ENCODE measurements at places on chromosomes 13 and 19.
A peak's percentile ranks its signal among the peaks of the same experiment; 100 is the strongest.

GRCh38 chr13:108993346-108993745 lies 363.9 kb downstream of the MYO16 start:
- DNase-seq: peak; percentile 20

- no peak for DNase-seq
Observed at GRCh38 chr19:29271911-29272310, 59.0 kb upstream of the UQCRFS1 start.

- no peak for DNase-seq
Observed at GRCh38 chr13:32300920-32301319, 14.2 kb downstream of the ZAR1L start.

GRCh38 chr13:37769078-37769477 lies 100.5 kb downstream of the TRPC4 start:
- DNase-seq: peak; percentile 16

- no peak for DNase-seq
Observed at GRCh38 chr13:23754506-23754905, 134.7 kb downstream of the MIPEP start.

- no peak for DNase-seq
Observed at GRCh38 chr13:96728463-96728862, 265.8 kb downstream of the OXGR1 start.

DNA sequence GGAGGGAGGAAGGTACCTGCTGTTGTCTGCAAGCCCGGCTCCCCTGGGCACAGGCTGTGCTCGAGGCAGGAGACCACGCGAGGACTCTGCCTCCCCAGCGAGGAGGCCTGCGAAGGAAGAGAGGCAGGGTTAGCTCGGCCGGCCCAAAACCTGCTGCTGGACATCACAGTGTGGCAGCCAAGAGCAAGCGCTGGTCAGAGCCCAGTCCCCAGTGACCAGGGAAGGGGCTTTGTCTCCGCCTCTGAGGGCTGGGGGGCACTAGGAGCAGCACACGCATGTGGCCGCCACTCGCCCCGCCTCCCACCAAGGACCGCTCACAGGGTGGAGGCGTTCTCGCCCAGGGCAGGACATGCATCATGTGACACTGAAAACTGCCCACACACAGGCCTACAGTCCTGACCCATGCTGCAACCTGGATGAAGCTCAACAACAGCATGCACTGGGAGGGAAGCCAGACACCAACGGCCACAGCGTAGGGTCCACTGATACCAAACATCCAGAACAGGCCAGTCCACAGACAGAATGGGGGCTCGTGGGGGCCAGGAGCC lies 8.5 kb downstream of the MIER2 start:
- DNase-seq: no peak

- no peak for DNase-seq
Observed at GRCh38 chr13:50074843-50075242, 59.6 kb downstream of the KCNRG start.

GRCh38 chr19:29515233-29515619 lies 10.6 kb upstream of the VSTM2B start:
- no peak for DNase-seq

- DNase-seq: no peak
Observed at GRCh38 chr13:33913829-33914228, 95.9 kb downstream of the RFC3 start.

GRCh38 chr13:33845572-33846302 lies 27.8 kb downstream of the RFC3 start:
- DNase-seq: no peak

GRCh38 chr19:4598712-4599111 lies 39.2 kb upstream of the SEMA6B start:
- DNase-seq: no peak

DNA sequence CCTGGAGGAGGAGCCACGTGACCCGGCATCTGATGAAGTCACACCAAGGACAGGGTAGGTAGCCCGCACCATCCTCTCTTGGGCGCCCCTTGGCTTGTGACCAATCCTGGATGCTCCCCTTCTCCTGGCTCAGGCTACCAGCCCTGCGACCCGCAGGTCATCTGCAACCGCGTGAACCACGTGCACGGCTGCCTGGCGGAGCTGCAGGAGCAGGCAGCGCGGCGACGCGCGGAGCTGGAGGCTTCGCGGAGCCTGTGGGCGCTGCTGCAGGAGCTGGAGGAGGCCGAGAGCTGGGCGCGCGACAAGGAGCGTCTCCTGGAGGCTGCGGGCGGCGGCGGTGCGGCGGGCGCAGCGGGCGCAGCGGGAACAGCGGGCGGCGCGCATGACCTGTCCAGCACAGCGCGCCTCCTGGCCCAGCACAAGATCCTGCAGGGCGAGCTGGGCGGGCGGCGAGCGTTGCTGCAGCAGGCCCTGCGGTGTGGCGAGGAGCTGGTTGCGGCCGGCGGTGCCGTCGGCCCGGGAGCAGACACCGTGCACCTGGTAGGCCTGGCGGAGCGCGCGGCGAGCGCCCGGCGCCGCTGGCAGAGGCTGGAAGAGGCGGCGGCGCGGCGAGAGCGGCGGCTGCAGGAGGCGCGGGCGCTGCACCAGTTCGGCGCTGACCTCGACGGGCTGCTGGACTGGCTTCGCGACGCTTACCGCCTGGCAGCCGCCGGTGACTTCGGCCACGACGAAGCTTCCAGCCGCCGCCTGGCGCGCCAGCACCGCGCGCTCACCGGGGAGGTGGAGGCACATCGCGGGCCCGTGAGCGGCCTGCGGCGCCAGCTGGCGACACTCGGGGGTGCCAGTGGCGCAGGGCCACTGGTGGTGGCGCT lies 45.9 kb downstream of the SPTBN4 start:
- no peak for DNase-seq

GRCh38 chr13:112965573-112966115 lies 3.4 kb upstream of the MCF2L start:
- DNase-seq: no peak

DNA sequence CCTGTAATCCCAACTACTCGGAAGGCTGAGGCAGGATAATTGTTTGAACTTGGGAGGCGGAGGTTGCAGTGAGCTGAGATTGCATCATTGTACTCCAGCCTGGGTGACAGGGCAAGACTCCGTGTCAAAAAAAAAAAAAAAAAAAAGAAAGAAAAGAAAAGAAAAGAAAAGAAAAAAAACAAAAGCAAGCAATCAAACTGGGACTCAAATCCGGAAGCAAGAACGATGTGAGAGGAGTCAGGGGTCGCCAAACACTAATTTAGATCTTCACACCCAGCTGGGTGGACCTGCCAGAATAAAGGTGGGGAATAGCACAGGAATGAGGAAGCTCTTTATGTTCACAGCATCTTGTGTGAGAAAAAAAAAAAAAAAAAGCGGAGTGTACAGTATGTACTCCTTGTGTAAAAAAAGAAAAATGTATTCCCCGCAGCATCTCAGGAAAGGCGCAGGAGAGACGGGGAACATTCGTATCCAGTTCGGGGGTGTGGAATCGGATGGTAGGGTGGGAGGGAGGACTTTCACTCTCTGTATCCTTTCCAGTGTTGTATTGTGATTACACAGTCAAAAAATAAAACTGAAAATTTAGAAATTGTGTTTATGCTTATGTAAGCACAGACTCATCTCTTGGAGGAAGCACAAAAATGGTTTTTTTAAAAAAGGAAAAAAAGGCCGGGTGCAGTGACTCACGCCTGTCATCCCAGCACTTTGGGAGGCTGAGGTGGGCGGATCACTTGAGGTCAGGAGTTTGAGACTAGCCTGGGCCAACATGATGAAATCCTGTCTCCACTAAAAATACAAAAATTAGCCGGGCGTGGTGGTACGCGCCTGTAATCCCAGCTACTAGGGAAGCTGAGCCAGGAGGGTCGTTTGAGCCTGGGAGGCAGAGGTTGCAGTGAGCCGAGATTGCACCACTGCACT lies 7.6 kb downstream of the DNAJB1 start:
- DNase-seq: peak; percentile 76

GRCh38 chr13:71589032-71589431 lies 278.0 kb downstream of the DACH1 start:
- no peak for DNase-seq

- DNase-seq: no peak
Observed at GRCh38 chr19:29497686-29498436, 27.9 kb upstream of the VSTM2B start.

DNA sequence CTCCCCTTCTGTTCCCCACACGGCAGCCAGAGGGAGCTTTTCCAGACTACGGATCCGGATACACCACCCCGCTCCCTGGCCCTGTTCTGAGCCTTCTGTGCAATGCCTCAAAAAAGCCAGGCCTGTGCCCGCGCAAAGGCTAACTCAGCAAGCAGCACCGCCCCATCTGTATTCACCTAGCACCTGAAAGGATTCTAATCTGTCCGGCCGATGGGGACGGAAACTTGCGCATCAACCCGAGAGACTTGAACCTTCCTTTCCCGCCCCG lies 589 bp downstream of the ZBTB45 start:
- DNase-seq: peak; percentile 73

GRCh38 chr13:113499936-113500335 lies 9.4 kb upstream of the DCUN1D2 start:
- peak; percentile 6 for DNase-seq

- no peak for DNase-seq
Observed at GRCh38 chr13:78060966-78061365, 142.3 kb upstream of the EDNRB start.

DNA sequence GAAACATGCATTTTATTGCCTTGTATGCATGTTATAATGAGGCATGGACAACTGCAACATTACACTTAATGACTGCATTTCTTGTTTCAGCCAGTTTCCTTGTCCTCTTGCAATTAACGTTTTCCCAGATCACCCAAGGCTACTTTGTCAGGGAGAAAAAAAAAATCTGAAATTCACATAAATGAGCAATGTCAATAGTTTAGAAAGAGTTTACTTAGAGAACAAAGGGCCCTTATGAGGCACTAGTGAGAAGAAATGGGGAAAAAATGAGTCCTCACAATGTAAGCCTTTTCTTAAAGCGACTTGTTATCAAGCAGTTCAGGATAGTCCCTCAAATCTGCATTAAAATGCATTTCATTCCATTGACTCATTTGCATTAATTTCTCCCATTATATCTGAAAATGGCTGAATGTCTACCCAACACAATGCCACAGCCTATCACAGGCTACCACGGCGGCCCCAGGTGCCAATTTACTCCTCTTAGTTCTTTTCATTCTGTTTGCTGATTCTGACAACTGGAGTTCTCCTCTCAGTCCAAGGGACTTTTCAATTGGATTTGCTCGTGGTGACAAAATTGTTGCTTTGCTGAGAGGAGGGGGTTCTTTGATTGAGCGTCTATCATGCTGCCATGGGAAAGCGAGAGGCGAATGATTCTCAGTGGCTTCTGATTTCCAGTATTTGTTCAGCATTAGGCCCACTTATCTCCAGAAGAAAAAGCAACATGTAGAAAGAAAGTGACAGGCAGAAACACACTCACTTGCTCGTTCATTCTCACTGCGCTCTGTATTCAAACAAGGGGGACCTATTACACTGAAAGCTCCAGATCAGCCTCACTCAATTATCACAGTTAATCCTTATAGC lies 107.1 kb downstream of the DACH1 start:
- no peak for DNase-seq

DNA sequence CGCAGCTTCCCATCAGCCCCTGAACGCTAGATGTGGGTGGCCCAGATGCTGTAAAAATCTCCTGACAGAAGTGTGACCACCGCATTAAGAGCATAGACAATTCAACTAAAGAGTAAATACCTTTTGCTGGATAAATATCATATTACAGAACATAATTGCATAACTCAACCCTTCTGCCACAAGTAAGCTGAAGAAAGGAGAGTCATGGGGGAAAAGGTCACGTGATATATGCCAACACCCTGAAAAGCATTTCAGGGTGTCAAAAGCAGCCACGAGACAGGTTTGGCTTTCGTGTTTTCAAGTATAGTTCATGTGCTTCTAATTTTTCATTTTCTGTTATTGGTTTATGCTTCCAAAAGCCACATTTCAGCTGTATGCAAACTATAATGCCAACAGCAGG lies 71.3 kb downstream of the LHFPL6 start:
- DNase-seq: no peak

DNA sequence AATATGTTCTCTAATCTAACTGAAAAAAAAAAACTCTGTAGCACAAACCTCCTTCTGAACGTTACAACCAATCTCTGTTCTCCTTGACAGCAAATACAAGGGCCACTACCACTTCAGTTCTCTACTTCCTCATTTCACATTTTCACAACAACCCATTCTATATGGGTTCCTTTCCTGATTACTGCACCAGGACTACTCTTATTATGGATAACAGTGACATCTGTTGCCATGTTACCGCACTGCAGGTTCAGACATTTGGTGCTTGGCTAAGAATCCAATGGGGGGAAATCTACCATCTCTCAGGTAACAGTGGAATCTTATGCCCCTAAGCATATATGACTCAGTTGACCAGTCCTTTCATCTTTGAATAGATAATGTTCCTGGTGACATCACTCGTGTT lies 11.6 kb upstream of the FPR3 start:
- peak; percentile 37 for DNase-seq

DNA sequence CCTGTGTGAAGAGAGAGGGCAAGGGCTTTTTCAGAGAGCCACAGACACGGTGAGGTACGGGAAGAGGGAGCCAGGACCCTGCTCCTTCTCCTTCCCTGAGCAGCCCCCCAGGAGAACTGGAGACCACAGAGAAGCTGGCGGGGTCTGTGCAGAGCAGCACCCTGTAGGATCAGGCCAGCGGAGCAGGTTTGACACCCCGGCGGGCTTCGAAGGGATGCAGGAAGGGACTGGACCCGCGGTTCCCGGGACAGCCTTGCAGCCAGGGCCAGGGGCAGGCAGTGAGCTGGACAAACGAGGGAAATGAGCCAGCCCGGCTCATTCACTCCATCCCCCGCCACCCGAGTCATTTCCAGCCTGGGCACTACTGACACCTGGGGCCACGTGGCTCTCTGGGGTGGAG lies 22.2 kb downstream of the CPAMD8 start:
- DNase-seq: no peak

DNA sequence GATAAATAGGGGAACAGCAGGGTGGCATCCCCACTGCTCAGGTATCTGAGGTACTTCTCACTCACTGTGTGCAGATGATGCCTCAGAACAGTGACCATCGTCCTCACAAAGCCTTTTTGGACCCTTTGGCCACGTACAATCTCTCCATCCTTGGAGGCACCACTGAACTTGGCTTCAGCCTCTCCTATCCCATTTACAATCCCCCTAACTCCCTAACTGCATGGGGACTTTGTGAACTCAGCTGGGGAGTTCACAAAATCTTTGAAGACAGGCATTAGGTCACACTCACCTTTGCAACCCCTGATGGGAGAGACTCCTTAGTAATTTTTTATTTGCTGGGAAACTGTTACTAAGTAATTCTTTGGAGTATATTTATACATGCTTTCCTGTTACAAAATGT lies 60.8 kb downstream of the TBC1D4 start:
- no peak for DNase-seq

- DNase-seq: no peak
Observed at GRCh38 chr19:54253331-54254194, 3.5 kb downstream of the LILRB5 start.

DNA sequence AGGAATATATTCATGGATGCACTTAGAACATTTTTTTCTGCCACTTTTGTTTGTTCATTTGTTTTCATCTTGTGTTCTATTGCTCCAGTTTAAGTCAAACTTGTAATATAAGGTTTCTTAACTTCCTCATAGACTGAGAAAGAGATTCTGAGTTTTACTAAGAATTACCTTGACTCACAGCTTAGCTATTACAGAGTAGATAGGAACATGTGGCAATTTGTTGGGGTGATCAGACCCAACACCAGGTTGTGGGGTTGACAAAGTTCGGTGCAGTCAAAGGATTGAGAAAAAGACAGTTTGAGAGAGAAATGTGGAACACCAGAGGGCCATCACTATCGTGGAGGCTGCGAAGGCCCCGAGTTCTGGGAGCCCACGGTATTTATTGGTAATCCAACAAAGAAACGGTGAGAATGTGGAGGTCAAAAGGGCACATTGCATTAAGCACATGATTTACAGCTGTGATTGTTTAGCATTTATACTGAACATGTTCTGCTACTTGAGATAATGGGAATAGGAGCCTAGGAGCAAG lies 2526.0 kb downstream of the PCDH9 start:
- DNase-seq: peak; percentile 6

All from fibroblast of upper back skin (primary cell).